ENCODE measurements at places on chromosomes 2 and 18.

DNA sequence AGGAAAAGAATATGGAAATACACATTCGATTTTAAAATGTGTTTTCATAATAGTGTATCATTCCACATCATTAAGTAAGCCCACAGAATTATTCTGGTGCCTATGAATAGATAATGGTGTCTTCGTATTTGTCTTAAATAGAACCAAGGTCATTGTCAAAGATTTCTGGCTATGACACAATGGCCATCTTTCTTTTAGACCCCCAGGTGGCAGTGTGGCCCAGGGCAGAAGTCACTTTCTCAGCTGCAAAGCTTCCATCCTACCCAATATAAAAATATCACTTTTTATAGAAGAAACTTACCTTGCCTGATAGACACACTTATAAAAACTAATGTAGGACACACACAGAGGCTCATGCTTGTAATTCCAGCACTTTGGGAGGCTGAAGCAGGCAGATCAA lies 57.5 kb downstream of the ZRANB3 start:
- no peak for DNase-seq

DNA sequence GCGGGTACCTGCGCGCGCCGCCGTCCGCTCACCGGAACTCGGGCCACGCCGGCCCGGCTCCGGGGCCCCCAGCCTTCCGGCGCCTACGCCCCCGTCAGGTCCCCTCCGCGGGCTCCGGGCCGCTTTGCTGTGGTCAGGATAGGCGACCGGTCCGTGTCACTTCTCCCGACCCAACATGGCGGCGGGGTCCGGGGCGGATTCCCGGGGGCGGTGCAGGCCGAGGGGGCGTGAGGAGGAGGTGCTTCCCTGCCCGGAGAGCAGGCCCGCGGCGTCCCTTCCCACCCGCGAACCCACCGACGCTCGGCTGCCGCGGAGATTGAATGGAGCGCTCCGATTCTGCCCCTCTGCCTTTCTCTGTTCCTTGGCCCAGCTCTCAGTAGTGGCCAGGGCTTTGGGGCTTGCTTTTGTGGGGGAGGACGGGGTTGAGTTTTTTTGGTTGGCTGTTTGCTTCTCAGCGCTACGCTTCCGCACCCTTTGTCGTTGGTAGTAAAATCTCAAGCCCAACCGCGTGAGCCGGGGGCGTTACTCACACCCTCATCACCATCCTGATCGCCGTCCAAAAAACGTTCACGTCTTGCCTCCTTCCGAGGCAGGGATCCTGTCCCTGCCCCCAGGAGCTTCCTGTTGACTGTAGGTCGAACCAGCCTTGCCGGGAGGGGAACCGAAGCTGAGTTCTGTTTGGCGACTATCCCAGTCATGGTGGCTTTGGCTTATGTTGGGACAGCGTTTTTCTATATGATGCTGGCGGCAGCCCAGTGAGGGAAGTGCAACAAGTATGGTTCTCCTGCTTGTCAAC lies 532 bp upstream of the YES1 start:
- peak; percentile 50 for DNase-seq

DNA sequence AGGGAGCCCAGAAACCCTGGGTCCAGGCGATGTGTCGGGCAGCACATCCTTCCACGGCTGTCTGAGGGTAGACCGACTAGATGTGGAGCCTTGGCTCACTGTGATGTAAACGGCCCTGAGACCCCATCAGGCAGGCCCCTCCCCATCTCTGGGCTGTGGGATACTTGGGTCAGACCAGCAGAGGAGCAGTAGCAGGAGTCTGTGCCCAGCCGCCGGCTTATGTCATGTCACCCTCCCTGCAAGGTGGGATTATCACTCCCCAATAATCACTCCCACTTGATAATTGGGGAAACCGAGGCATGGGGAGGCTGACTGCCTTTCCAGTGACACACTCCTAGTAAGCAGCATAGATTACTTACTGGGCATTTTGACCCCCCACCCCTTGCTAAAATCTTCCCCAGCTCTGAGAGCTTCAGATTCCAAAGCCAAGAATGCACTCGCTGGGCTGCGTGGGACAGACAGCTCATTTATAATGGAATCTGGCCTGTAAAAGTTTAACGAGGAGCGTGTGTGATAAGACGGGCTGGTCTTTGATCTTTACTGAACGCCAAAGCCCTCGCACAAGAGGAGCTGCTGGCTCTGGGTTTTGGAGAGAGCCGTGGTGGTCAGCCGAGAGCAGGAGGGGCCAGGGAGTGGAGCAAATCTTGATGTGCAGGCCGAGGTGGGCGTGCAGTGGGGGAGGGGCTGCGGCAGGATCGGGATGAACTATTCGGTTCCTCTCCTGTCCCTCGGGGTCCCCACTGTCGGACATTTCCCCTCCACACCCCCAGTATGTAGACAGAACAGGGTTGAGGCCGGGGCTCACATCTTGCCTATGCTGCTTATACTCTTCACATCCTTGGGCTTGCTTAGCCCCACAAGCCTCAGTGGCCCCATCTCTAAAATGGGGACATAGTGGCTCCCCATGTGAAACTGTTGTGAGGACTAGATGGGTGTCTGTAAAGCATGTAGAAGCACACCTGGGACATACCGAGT lies 200.0 kb downstream of the GLI2 start:
- DNase-seq = no peak

GRCh38 chr2:163801486-163801885 lies 65.7 kb upstream of the FIGN start:
- no peak for DNase-seq

- DNase-seq = no peak
These were observed 102.9 kb upstream of the MSH2 start for GRCh38 chr2:47300081-47300480.

- DNase-seq = no peak
These were observed 40.1 kb upstream of the APCDD1 start for GRCh38 chr18:10414293-10414842.

DNA sequence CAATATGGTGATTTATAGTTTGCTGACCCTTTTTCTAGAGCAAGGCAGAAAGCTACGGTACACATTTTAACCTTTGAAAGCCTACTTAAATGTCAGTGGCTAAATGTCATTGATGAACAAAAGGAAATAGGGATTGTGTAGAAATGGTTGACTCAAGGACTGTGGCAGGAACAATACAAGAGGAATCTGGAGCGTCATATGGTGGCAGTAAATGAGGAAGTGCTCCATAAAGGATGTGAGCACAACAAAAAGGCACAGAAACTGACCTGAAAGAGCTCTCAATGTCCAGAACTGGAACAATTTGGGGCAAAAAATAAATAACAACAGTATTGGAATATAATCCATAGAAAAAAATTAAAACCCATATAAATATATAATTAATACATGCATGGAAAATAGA lies 443.9 kb upstream of the VRK2 start:
- DNase-seq = no peak

- no peak for DNase-seq
These were observed 167.8 kb downstream of the PRPF40A start for GRCh38 chr2:152549423-152549822.

DNA sequence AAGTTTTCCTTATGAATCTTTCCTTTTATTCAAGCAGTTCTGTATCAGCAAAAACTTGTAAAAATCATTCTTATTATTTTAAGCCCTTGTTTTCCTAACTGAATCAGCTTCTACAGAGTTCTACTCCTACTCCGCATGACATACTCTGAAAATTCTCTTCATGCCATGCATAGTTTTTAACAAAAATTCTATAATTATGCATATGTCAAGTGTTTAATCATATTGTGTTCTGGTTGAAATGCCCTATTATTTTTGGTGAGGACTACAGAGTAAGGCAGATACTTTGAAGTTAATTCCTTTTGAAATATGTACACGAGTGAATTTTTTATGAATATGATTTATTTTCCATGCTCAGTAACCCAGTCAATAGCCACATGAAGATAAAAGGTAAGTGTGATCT lies 28.8 kb downstream of the ANKRD30B start:
- no peak for DNase-seq

DNA sequence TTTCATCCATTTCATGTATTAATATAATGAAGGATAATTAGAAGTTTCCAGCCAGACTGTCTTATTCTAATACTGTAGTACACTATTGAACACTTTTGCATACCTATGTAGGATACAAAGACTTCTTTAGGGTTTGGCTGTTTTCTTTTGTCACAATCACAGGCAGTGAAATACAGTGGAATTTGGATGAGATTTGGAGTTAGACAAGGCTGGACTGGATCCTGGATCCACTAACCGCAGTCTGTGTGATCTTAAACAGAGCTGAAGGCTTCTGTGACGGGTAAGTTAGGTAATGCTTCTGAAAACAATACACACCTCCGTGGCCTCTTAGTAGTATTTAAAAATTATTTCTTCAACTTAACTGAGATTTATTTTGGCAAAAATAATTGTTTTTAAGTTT lies 1128.6 kb upstream of the CDH2 start:
- DNase-seq = no peak

GRCh38 chr2:121903037-121903689 lies 147.7 kb downstream of the TSN start:
- no peak for DNase-seq

GRCh38 chr2:63834401-63834800 lies 7.3 kb upstream of the UGP2 start:
- no peak for DNase-seq

DNA sequence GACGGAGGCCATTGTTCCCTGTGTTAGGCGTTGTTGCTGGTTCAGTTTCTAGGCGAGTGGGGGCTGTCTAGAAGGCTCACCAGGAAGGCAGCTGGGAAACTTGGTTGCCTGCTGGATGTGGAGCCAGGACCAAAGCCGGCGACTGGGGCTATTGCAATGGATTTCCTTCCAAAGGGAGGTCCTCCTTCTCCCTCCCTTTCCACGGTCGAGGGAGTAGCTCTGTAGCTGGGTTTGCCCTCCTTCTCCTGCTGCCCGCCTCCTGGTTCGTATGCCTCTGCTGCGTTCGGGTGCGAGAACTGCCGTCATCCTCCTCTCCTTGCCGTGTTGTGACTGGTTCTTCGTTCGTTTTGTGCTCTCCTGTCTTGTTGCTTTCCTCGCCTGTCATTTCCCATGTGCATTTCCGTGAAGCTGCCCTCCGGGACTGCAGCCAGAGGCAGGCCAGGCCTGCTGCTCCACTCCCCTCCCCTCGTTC lies 203.4 kb downstream of the NEDD4L start:
- DNase-seq = peak; percentile 84

DNA sequence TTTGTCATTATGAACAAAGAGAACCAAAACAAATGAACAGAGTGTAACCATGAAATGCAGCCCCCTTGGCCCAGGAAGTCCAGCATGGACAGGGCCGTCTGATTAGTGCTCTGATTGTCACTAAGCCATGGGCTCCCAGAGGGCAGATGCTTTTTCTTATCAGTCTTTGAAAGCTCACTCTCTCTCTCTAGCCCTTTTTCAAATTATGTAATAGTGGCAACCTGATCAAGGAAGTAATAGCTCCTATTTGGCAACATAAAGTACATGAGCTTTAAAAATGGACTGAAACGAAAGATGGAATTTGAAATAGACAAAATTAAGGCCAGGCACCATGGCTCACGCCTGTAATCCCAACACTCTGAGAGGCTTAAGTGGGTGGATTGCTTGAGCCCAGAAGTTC lies 32.4 kb upstream of the EPG5 start:
- no peak for DNase-seq

- DNase-seq = no peak
These were observed 78.3 kb upstream of the SETBP1 start for GRCh38 chr18:44602380-44602779.

DNA sequence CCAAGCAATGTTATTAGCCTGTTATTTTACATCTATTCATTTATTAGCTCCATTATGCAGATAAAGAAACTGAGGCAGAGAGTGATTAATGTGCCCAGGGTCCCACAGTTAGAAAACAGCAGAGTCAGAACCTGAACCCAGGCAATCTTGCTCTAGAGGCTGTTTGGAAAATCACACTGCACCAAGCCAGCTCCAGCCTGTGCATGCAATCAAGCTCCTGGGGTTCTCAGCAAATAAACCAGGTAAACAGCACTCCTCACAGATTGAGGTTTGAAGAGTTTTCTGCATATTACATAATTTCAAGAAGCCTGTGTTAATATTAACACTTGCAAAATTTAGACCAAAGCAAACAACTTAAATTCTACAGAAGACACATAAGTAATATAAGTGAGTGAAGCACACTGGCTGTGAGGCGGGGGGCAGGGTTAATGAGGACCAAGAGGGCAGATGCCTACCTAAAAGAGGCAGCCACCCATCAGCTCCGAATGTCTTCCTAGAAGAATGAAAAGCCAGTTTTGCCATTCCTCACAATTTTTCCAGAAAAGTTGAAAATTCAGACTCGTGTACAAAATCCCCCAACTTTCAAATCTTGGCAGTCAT lies 35.4 kb downstream of the CACNB4 start:
- no peak for DNase-seq

GRCh38 chr2:3769766-3770165 lies 66.4 kb downstream of the DCDC2C start:
- no peak for DNase-seq

DNA sequence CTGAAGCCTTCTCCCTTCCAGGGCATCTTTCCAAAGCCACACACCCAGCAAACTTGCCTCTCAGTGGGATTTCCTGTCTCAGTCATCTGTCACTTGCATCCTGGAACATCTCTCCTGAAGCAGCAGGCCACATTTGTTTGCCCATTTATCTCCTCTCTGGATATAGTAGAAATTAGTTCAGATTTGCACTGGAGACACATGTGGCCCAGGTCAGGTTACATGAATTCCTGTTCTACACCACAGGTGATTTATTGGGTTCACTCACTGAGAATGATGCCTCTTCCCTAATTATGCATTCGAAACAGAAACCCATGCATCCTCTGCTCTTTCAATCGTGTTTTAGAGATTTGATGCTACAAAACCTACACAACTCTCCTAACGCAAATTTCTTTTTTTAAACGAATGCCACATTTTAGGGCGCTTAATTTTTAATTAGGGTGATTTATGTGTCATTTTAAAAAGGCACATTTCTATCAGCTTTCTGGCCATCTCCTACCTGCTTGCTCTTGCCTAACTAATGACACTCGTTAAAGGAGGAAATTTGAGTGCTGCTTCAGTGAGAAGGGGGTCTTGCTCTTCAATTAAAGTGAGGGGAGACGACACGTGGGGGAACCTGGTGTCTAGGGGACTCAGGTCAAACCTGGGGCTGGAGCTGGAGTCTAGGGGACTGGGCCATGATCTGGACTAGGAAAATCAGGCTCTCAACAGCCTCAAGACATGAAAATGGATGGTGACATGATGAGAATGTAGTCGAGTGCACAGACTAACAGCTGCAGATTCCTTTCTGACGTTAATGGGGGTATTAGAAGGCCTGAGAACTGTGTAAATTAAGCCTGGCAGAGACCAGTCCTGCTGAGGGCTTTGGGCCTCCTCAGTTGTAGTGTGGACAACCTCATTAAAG lies 221.4 kb downstream of the CLIP4 start:
- no peak for DNase-seq

GRCh38 chr2:39947294-39948015 lies 168.4 kb upstream of the THUMPD2 start:
- DNase-seq = no peak

Data from NCI-H1092 (cell line).